ENCODE measurements at places on chromosomes 7 and 10.

GRCh38 chr10:97911217-97911616, 61.6 kb downstream of the GOLGA7B start:
- DNase-seq: no peak

- DNase-seq: no peak
Measured at GRCh38 chr7:141287936-141288335, 214.1 kb downstream of the TMEM178B start.

- no peak for DNase-seq
Measured at GRCh38 chr7:83365746-83366145, 203.1 kb upstream of the PCLO start.

- DNase-seq: no peak
Measured at GRCh38 chr7:17771901-17772408, 168.3 kb downstream of the SNX13 start.

DNA sequence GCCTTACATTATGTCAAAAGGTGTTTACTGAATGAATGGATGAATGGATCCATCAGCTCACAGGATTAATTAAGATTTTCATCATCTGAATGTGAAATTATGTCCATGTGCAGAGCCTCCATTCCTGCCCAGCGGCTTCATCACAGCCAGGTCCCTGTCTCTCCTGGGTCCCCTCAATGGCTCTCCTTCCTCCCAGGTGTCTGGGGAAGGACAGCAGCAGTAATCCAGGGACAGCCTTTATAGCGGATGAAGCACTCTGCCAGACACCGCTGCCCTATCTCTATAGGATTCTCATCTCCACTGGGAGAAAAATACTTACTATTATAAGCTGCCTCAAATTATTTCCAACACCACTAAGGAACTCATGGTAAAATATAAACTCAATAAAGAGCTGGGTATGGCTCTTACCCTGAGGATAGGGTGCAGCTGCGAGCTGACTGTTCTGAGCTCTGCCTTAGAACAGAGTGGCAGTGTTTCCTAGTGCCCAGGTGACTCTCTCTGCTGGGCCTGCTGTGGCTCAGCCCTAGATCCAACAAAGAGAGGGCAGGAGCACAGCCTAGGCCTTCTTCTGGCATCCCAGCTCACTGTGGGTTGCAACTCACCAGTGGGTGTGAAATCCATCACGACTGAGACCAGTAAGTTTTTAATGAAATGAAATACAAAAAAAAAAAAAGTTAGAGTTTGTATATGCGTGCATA, 38.3 kb downstream of the GPRIN2 start:
- no peak for DNase-seq

DNA sequence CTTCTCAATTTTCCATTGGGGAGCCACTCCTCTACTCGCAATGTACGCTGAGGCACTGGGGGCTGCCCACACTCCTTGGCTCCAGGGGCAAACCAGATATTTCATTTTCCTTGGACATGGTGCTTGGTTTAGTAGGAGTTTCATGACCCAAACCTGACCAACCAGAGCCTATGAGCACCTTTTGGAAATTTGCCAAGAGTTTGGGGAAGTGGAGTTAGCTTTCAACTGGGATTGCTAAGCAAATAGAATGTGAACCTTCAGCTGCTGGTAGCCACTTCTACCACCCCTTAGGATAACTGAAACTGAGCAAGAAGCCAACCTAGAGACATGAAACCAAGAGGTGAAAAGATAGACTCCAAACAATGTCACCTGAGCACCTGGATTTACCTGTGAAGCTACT, 74.9 kb upstream of the COL13A1 start:
- DNase-seq: no peak

GRCh38 chr7:149836434-149836833, 1.7 kb upstream of the ZNF862 start:
- no peak for DNase-seq

- DNase-seq: no peak
Measured at GRCh38 chr7:145916776-145917175, 199.8 kb upstream of the CNTNAP2 start.

DNA sequence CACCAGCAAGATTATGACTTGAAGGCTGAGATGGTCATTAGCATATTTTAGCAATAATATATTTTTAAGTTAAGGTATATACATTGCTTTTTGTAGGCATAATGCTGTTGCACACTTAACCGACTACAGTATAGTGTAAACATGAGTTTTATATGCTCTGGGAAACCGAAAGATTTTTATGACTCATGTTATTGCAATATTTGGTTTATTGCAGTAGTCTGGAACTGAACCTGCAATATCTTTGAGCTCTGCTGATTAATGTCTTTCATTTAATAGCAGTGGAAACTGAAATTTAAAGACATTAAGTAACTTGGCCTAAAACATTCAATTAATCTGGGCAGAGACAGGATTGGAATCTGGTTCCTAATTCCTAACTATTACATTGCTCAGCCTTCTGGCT, 266.7 kb upstream of the PLXDC2 start:
- DNase-seq: no peak

- DNase-seq: no peak
Measured at GRCh38 chr7:106584914-106585759, 75.8 kb downstream of the CCDC71L start.

- peak; percentile 69 for DNase-seq
Measured at GRCh38 chr10:63977329-63977923, 456.2 kb downstream of the REEP3 start.

DNA sequence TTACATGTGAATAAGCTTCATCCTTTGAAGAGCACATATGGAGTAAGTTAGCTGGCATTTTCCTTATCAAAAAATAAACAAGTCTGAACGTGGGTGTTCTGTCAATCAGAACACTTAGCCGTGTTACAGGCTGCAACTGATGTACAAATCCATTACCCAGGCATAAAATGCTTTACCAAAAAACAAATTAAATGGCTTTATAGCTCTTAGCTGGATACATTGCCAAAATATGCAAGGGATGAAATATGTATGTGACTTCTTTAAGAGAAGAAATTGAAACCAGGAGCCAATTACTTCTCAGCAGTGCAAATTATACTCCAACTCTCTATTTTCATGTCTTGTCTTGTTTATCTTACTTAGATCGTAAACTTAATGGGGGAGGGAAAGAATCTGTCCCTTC, 214.8 kb downstream of the DGKB start:
- DNase-seq: no peak

- DNase-seq: no peak
Measured at GRCh38 chr7:158957921-158958491, 101.6 kb downstream of the DYNC2I1 start.

- no peak for DNase-seq
Measured at GRCh38 chr7:107779647-107780099, 23.4 kb downstream of the SLC26A3 start.

GRCh38 chr7:45036796-45037195, 36.8 kb downstream of the CCM2 start:
- no peak for DNase-seq

GRCh38 chr7:318476-318875, 28.5 kb downstream of the FOXL3 start:
- no peak for DNase-seq

- DNase-seq: no peak
Measured at GRCh38 chr10:126270111-126270510, 118.2 kb downstream of the ADAM12 start.

DNA sequence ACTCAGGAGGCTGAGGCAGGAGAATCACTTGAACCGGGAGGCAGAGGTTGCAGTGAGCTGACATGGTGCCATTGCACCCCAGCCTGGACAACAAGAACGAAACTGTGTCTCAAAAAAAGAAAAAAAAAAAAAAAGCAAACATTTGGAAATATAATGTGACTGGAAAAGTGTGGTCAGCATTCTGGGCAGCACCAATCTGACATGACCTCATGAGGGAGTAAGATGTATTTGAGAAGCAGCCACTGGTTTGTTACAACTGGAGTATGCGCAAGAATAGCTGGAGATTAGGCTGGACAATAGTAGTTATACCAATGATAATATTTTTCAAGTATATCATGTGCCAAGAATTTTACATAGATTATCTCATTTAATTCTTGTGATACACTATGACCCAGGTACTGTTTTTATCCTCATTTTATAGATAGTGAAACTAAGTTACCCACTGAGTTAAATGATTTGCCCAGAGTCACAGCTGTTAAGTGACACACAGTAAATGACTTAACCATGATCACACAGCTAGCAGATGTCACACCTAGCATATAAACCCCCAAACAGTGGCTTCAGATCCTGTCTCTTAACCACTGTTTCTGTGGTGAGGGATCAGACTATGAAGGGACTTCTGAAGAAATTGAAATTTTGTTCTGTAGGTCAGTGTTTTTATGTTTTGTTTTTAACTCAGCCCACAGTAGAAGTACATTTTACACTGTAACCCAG, 11.1 kb downstream of the MCU start:
- peak; percentile 5 for DNase-seq

DNA sequence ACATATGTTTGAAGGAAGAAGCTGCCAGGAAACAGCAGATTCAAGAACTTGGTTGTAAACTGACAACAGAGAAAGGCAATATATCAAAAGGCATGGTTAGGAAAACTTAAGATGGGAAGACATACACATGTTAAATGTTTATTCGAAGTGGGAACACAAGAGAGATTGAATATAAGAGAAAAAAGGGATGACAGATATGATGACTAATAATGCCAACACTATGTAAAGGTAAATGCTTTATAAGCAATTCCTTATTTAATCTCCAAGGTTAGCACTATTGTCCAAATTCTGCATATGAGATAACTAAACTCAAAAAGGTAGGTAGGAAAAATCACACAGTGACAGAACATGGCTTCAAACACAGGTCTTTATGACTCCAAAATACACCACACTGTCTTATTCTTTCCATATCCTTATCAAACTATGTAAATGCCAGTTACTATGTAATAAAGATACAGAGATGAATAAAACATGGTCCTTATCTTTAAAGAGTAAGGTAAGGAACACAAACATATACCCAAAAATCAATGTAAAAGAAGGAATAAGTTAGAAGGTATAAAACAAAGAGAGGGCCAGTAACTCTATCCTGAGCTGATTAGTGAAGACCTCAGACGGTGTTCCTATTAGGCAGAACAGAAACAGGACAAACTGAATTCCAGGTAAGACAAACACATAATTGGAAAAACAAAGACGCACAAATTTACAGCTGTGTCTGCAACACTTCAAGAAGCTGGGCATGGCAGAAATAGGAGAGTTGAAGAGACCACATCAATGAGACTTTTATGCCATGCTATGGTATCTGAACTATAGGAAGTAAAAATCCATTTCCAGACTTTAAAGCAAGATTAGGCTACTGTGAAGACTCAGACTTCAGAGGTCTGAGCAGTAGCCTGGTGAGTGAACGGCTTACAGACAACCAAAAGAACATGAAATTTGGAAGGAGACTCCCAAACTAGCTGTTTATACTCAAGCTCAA, 56.1 kb downstream of the ABI1 start:
- no peak for DNase-seq

DNA sequence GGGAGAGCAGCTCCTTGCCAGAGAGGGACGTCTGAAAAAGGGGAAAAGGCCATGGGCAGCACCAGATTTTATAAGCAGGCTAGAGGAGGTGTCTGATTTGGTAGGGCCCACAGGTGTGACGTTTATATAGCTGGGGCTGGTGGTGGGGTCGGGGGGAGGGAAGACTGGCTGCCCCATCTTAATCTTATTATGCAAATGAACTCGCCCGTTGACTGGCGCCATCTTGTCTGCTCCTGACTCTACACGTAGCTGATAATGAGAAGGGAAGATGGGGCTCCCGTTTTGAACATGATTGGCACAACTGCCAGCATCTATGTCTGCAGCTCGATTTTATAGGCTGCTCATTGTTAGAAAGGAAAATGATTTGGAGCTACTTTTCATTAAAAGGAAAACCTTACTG, 28.6 kb upstream of the CADPS2 start:
- DNase-seq: no peak
